ENCODE measurements at places on chromosomes 5 and 9. TPM values are rescaled to one million over a fixed set of nuclear protein-coding genes. Genes with fewer than 3 reads are reported as not detected.

Gene RGP1
- total RNA-seq = 19.1 TPM

DNA sequence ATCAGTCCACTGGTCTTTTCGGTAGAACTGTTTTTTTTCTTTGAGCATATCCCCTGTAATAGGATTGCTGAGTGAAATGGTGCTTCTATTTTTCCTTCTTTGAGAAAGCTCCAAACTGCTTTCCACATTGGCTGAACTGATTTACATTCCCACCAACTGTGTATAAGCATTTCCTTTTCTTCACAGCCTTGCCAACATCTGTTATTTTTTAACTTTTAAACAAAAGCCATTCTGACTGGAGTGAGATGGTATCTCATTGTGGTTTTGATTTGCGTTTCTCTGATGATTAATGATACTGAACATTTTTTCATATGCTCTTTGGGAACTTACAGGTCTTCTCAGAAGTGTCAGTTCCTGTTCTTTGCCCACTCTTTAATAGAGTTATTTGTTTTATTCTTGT lies 764.7 kb downstream of the MTRR start:
- peak; percentile 35 for DNase-seq
- no peaks in the 10 kb centered on the region for H3K36me3 ChIP-seq
- H3K27me3 ChIP-seq = no peaks in the 10 kb centered on the region

Gene OR1K1
- not detected for total RNA-seq

Gene PCDHGB3
- total RNA-seq = 2.8 TPM

All from GM23248 (cell line).